ENCODE measurements at places on chromosomes 6 and 20.
A peak's percentile ranks its signal among the peaks of the same experiment; 100 is the strongest.

GRCh38 chr20:58472273-58473018 lies 42.8 kb downstream of the APCDD1L start:
- DNase-seq: no peak

DNA sequence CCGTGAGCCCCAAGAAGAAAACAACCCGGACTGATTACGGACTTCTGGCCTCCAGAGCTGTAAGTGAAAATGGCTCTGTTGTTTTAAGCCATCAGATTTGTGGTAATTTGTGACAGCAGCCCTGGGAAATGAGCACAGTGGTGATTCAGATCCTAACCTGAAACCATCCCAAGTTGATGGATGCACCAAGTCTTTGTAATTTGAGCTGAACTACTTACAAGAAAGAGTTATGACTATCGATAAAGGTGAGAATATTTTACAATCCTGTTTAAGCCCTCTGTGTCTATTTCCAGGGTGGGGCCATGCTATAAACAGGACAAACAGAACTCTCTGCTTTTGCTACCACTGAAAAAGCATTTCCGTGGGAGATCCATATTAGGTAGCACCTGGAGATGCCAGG lies 19.1 kb upstream of the RIN2 start:
- no peak for DNase-seq

- no peak for DNase-seq
These were observed 154.7 kb downstream of the PHF3 start for GRCh38 chr6:63790334-63790733.

DNA sequence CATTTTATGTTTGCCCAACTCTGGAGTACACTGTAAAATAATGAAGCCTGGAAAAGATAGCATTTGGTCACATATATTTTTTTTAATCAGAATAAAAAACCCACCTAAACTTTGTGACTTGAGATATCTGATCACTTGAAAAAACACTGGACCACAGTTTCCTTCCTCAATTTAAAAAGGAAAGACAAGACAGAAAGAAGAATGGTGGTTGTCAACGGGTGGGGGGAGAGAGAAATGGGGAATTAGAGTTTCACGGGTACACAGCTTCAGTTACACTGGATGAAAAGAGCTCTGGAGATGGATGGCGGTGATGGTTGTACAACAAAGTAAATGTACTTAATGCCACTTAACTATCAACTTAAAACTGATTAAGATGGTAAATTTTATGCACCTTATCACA lies 14.7 kb upstream of the DST start:
- DNase-seq: no peak

- no peak for DNase-seq
These were observed 69.1 kb upstream of the PRSS16 start for GRCh38 chr6:27178407-27178730.

DNA sequence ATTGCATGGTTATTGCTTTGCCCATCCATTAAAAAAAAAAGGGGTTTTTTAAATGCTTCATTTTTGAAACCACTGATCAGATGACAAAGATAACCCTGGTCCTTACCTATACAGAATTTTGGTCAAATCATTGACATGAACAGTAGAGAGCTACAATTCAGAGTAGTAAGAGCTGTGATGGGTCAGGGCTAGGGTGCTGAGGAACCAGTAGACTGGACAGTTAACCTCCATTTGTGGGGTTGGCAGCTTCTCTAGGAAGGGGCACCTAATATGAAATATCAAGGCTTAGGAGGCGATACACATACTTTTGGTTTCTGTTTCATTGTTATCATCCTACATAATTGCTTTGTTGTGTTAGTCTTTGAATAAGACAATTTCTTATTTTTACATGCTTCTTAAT lies 55.1 kb downstream of the ORC3 start:
- no peak for DNase-seq

GRCh38 chr6:16141514-16141913 lies 12.6 kb downstream of the MYLIP start:
- no peak for DNase-seq

DNA sequence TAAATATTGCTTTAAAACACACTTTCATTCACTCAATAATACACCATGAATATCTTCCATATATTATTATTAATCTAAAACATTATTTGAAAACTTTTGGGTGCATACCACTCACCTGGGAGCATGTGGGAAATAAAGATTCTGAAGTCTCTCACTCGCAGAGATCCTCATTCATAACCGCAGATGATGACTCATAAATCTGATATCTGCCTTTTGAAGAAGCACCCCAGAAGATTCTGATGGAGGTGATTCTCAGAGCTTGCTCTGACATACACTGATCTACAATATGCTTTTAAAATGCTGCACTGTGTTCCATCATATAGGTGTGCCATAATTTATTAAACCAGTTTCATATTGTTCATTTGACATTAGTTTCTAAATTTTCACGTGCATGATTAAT lies 135.0 kb upstream of the SGK1 start:
- DNase-seq: no peak

DNA sequence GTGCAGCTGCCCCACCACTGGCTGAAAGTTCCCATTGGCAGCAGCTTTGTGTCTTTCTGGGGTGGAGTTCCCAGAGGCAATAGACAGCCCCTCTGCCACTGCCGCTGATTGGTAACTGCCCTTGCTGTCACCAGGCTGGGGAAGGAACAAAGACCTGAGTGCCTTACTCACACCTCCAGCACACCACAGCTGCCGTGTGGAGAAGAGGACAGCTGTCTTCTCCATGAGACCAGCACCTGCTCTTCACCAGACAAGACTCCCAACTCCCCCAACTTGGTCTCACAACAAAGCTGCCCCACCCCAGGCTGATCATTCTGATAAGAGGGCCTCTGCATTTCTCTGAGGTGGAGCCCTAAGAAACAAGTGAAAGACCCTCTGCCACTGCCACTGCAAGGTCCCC lies 39.7 kb upstream of the PTCHD4 start:
- no peak for DNase-seq

GRCh38 chr20:59004763-59005522 lies 2.1 kb downstream of the CTSZ start:
- DNase-seq: no peak

- DNase-seq: no peak
These were observed 245 bp downstream of the SRC start for GRCh38 chr20:37346236-37346534.

DNA sequence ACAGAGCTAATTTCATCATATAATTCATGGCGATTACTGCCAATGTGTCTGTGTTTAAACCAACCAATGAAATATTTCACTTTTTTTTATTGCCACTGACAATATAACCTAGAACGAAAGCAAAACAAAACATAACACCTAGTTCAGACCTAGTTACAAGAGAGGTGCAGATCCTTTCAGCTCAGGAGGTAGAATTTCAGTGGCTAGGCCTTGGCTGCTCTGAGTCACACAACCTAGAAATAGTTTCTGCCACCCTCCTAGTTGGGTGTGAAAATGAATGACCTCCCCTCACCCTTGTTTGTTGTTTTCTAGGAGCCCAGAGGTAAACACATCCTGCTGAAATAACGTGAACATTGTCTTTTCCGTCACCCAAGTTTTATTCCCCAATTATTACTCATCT lies 356.3 kb downstream of the HTR1B start:
- DNase-seq: no peak

DNA sequence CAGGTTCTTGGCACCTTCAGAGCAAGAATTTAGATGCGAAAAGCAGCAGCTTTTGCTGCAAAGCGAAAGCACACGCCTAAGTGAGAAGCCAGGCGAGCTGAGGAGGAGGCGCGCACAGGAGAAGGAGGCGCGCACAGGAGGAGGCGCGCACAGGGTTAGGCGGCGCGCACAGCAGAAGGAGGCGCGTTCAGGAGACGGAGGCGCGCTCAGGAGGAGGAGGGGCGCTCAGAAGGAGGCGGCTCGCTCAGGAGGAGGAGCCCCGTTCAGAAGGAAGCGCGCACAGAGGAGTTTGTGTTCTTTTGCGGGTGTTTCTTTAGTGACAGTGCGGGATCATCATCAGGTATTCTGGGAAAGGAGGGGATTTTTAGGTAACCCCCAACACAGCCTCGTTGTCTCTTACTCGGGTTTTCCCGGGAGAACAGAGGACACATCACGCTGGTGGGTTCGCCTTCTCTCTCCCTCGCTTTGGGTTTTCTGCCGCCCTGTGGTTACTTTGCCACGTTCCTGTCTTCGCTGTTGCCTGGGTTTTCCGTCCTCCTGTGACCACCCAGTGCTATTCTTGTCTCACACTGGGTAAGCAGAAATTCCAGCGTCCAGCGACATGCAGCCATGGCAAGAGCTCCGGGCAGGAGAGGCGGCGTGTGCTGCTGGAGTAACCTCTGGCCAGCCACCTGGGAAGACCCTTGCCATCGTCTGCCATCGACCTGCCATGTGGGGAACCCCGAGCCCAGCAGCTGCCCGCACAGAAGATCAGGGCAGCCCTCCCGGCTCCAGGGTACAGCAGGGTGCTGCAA lies 47.0 kb downstream of the WDR27 start:
- peak; percentile 60 for DNase-seq

DNA sequence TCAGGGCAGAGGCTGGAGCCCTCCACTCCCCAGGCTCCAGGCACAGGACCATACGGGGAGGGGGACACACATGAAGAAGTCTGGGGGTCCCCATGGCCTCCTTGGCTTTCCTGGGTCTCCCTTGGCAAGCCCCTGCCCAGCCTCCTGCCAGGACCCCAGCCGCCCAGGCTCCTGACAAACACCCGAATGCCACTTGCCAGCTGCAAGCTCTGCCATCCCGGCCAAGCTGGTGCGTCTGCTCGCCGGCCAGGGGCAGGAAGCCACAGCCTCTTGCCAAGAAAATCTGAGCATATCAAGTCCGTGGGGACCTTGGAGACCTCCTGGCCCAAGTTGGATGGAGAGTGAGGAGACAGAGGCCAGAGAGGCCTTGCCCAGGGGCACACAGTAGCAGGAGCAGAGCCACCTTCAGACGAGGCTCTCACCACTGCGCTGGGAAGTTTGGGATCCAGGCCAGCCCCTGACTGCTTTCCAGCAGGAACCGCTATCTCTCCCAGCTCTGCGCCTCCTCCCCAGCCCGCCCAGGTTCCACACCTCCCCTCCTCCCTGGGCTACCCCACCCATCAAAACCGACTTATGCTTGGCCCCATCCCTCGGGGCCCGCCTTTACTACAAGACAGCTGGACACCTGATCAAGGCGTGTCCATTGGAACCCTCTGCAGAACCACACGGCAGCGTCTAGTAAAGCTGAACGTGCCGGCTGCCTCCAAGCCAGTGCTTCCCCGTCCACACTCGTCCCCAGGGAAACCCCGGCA lies 80.2 kb downstream of the GRM4 start:
- no peak for DNase-seq

- DNase-seq: no peak
These were observed 200.5 kb upstream of the PCSK2 start for GRCh38 chr20:17026346-17026745.

GRCh38 chr6:158769771-158770432 lies 49.3 kb downstream of the EZR start:
- DNase-seq: no peak

- no peak for DNase-seq
These were observed 26.5 kb downstream of the DAAM2 start for GRCh38 chr6:39818695-39819094.

- DNase-seq: no peak
These were observed 15.8 kb upstream of the CEP162 start for GRCh38 chr6:84243240-84243639.

DNA sequence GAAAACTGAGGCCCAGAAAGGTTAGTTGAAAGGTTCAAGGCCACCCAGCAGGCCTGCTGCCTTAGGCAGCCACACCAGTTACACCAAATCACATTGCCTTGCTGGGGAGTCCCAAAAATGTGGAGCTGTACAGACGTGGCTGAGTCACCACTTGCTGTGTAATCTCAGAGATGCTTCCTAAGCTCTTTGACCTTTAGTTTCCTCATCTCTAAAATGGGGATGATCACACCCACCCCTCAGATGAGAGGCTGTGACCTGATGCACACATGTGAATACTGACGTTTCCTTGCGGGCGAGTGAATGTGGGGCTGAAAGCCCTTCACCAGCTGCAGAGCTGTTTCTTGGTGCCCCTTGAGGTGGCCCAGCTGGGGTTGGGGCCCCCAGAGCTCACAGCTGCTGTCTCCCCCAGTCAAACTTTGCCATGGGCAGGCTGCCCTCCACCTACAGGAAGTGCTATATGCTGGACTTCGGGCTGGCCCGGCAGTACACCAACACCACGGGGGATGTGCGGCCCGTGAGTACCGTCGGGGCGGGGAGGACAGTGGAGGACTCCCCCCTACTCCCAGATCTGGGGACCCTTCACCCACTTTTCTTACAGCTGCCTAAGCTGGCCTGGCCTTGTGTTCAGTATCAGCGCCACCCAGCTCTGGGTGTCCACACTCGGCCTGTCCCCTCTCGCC lies 11.0 kb downstream of the TTBK1 start:
- no peak for DNase-seq

GRCh38 chr6:149065658-149066556 lies 251.6 kb upstream of the TAB2 start:
- DNase-seq: peak; percentile 42

DNA sequence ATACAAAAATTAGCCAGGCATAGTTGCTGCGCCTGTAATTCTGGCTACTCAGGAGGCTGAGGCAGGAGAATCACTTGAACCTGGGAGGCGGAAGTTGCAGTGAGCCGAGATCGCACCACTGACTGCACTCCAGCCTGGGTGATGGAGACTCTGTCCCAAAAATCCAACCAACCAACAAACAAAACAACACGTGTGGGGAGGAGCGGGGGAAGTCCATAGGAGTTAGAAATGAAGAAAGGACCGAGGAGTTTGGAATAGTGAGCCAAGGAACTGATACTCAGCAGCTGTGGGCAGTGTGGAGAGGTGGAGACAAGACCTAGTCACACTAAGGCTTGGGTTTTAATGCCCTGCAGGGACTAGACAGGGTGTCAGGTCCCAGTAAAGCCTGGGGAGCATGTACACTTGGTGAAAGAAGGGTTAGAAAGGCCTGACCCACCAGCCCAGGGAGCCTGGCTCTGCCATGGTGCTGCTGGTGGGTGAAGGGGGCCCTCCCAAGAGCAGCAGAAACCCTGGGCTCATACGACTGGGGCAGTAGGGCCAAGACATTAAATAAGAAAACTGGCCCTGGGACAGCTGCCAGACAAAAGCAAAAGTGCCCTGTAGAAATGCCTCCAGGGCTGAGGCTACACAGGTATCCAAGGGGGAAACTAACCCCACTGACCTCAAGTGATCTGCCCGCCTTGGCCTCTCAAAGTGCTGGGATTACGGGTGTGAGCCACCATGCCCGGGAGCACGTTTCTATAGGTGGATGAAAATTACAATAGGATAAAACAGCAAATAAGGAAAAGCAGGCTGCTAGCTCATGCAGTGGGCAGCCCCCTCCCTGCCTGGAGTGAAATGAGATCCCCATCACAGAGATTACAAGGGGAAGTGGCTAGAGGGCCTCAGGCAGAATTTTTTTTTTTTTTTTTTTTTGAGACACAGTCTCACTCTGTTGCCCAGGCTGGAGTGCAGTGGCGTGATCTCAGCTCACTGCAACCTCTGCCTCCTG lies 58.0 kb downstream of the MYH7B start:
- no peak for DNase-seq

- peak; percentile 7 for DNase-seq
These were observed at the start of gene DDX43 for GRCh38 chr6:73394577-73395354. TSS of gene DDX43 (plus strand) at chr6:73394828. CDS start at chr6:73394906, 78 bp downstream.

All from T follicular helper cell (primary cell).